ENCODE measurements at places on chromosomes 13 and 19.
A peak's percentile ranks its signal among the peaks of the same experiment; 100 is the strongest.

DNA sequence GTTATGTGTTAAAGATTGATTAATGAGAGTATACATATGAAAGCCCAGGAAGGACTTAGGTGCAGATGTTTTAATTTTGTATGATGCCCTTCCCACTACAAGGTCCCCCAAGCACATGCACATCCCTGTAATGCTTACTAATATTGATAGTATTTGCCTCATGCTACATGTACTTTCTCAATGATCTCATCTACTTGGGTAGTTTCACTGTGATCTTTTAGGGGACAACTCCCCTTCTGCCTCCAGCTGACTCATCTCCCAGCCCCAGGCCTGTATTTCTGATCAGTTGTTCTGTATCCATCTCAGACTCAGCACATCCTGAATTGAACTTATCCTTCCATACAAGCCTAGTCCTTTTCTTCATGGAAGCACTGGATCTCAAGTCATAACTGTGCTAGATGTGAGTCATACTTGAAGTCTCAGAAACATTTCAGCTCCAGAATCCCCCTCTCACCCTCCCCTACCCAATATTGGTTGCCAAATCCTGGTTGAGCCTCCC lies 49.4 kb upstream of the INTS6 start:
- DNase-seq, result peak; percentile 58

DNA sequence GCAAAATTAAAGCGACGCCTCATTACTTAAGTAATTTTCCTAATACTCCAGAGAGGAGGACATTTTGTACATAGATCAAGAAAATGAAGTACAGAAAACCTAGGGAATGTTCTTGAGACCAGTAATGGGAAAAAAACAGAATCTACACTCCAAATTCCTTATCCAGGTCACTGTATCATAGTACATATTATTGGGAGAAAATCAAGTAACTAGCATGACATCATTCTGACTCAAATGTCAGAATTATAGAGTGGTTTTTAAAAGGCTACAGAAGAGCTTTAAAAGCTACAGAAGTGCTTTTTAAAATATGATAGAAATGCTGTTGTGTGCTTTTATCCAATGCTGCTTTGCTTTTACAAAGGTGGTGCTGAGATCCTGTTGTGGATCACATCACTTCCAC lies 86.3 kb upstream of the SLC15A1 start:
- DNase-seq, result no peak

DNA sequence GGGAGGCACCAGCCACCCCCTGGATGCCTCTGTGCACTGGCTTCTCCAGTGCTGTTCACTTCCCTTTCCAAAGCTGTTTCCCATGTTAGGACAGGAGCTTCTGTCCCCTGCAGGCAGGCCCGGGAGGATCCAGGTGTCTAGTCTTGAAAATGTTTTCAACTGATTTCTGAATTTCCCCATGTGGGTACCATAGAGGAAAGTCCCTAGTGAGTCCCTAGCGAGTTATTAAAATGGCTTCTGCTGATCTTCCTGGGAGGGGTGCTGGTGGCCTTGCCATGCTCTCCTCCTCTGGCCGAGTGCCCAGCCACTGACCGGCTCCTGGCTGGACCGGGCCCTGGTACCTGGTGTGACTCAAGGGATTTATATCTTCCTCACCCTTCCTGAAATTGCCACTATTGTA lies 5.2 kb upstream of the ANKRD10 start:
- no peak for DNase-seq

DNA sequence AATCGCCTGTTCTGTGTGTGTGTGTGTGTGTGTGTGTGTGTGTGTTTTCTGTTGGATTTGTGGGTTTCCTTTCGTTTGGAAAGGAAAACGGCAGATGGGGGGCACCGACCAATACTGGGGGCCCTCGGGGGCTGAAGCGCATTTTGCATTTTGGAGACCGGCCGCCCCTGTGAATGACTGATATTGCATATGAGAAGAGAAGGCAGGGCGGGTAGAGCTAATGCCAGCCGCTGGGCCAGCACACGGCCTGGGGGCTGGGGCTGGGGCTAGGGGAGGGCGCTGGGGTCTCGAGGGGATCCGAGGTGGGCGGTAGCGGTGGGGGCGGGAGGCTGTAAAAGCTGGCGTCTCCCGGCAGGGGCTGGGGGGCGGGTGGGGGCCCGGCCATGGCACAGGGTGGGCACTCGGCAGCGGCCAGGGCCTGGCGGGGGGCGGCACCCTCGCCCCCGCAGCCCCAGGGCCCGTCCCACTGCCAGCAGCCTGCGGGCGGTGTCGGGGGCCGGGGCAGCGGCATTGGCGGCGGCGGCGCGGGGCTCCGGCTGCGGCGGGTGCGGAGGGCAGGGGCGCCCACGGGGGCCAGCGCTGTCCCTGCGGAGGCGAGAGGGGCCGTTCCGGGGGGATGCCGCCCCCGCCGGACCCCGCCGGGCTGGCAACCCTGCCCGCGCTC lies 11.2 kb downstream of the ANO8 start:
- no peak for DNase-seq

GRCh38 chr19:39265321-39265916 lies 2.8 kb upstream of the IFNL2 start:
- DNase-seq, result peak; percentile 54

GRCh38 chr19:43439032-43439708 lies 24.5 kb downstream of the TEX101 start:
- no peak for DNase-seq

GRCh38 chr13:57418067-57418677 lies 213.4 kb upstream of the PCDH17 start:
- DNase-seq, result no peak

DNA sequence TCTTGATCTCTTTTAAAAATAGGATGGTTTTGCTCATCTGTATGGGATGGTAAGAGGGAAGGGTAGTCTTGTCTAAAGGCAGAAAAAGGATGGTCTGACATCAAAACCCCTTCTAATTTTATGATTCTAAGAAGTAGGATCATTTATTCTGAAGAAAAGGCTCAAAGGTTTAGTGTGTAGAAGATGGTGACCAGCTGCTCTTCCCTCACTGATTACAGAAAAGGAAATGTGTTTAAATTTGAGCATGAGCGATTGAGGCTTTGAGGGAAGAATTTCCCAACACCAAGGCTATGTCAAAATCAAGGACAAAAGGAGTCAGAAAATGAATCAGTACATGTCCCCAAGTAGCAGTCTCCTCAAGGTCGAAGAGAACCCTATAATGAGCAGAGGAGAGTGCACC lies 909.8 kb downstream of the EFNB2 start:
- no peak for DNase-seq

DNA sequence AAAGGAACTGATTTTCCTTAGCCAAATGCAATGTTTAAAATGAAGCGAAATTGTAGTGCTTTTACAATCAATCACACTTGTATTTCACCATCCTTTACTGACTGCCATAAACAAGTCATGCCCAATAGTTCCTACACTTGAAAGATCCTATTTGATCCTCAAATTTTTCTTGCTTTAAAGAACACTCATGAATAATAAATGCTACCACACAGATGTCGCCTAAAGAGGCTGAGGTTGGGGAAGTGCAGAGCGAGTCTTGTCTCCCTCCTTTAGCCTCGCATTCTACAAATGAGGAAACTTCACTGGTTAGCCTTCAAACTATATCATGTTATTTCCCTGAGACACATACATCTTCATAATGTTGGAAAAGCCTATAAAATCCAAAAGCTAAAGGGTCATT lies 18.7 kb upstream of the AMER2 start:
- DNase-seq, result no peak

GRCh38 chr13:85503797-85504196 lies 295.4 kb downstream of the SLITRK6 start:
- no peak for DNase-seq

DNA sequence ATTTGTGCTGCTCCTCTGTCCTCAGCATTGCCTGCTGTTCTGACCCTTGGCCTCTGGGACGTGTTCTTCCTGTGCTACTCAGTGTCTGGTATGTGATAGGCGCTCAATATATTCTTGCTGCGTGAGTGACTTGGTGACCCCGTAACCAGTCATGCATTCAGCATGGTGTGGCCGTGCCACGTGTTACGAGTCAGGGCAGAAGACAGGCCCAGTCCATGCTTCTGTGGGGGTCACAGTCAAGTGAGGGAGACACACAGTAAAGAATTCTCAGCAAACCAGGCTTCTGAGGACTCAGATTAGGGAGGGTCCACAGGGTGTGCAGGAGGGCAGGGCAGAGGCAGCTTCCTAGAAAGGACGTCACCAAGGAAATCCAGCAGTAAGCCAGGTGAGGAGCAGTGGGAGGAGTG lies 7.9 kb downstream of the PPP1R37 start:
- no peak for DNase-seq

DNA sequence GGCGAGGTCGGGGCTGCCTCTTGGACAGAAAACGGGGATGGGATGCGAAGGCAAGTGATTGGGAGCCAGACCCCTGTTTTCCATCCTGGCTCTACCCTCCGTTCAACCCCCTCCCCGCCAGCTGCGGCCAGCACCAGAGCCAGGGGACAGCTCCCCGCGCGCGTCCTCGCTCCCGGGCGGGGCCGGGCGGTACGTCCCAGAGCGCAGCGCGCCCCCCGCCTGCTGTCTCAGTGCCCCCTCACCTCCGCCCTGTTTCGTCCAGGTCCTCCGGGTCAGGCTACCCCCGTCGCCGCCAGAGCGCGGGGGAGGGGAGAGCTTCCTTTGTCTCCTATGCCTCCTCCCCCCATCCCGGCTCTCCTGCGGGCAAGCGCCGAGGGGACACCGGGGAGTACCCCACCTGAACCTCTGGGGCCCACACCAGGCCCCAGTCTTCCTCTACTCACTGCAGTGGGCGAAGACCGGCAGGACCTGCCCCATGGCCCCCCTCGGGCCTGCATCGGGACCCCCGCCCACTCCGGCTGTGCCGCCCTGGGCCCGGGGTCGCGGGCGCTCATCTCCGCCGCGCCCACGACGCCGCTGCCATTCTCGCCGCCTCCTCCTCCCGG lies 396 bp downstream of the RTN2 start:
- peak; percentile 76 for DNase-seq

- DNase-seq, result no peak
Measured at GRCh38 chr19:8034178-8034525, 18.4 kb upstream of the CCL25 start.

DNA sequence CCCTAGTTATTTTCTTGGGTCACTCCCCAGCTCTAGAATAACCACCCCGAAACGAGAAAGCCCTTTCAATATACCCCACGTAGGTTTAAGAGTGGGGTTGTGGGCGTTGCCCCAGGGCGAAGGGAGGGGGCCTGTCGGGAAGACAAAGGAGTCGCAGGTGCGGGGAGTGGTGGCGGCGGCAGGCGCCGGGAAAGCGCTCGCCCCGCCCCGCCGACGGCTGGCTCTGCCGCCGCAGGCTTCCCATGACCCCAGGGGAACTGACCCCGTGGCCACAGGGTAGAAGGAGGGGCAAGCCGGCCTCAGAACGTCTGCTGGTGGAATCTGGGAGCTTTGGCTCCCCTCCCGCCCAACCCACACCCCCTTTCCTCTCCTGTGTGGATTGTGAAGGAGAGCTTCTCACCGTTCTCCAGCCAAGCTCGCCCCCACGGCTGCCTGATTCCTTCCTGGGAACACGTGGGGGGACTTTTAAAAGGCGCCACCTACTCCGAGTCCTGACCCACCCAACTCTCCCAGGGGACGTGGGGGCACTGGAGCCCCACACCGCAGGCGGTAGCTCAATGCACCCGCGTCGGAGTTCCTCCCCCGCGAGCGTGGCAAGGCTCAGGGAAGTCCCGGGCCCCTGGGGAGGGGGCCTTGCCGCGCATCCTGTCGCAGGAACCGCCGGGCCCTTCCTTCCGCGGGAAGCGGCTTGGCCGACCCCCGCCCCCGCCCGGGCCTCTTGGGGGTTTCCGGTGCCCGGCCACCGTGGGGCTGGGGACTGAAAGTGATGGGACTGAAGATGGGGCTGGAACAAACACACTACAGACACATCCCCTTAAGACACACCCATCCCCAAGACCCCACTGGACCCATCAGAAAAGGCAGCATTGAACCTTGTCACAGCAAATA lies 5.5 kb downstream of the IER2 start:
- peak; percentile 85 for DNase-seq

GRCh38 chr19:30935146-30935545 lies 414.1 kb downstream of the TSHZ3 start:
- no peak for DNase-seq

DNA sequence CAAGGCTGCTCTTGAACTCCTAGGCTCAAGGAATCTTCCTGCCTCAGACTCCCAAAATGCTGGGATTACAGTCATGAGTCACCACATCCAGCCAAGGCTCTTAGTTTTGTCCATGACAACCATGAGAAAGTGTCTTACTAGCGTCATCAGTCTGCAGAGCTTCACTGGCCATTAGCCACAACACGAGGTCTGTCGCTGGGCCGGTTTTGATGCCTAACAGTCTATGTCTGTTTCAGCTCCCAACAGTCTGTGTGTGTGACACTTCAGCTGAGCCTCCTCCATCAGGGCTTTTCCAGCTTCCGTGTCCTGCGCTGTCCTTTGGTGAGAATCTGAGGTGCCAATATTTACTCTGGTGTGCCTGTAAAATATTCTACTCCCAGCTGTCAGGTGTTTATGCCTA lies 47.6 kb downstream of the CEP89 start:
- DNase-seq, result no peak

DNA sequence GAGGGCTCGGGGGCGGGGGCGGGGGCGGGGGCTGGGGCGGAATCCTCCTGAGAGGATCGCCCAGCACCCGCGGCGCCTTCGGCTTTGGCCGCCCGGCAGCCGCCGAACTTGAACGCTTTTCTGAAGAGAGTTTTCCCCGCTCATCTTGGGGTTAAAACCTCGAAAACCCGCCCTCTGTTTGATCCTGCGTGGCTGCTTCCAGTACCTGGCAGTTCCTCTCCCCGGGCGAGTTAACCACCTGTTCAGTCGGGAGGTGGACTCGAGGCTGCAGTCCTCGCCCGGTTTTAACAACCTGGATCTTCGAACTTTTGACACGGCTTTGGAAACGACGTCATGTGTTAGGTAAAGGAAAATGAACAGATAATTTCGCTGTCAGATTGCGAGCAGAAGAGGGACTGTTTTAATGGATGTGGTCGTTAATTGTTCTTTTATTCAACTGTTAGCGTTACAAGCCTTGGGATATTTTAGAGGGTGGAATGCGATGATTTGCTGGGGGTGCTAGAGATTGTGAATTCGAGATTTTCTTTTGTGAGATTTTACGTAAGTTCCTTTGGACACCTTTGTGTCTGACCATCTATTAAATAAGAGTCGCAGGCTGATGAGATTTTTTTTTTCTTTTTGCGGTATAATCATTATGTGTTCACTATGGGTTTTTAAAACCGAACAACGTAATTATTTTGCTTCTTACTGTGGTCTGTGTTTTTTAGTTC lies 1.0 kb downstream of the FNDC3A start:
- DNase-seq, result no peak

DNA sequence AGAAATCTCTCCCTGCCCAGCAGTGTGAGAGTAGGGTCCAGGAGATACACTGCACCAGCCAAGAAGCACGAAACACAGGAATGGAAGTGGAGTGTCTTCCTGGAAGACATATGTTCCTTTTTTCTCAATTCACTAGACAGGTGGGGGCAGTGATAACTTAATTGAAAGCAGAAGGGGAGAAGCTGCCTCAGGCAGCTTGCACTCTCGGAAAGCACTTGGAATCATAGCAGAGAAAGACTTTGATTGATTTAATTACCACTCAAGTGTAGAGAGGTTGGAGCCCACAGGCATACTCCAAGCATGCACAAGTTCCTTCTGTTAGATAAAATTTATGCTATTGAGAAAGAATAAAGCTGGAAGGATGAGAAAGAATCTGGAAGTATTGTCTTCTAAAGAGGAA lies 249.4 kb downstream of the SLITRK6 start:
- DNase-seq, result no peak

- no peak for DNase-seq
Measured at GRCh38 chr13:48653472-48653939, at the start of gene CYSLTR2. TSS of gene CYSLTR2 (plus strand) at chr13:48653929. CDS start at chr13:48706818, 52,889 bp downstream.
